Left colon (tissue), 2 donors: ENCODE measurements at places on chromosomes 12 and 14.

DNA sequence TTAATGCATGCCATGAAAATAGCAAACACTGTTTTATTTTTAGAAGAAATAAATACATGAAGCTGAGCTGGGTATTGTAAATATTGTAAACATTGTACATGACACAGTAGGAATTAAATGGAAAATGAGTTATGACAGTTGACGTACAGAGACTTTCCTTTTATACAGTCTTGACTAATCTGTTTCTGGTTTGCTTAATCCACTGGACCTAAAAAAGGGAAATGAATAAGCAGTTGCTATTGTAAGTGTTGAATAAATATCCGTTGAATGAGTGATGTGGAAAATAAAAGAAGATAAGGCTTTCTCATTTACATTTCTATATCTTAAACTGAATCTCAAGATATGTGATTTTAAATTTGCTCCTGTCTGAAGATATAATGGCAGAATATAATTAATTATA lies 15.0 kb downstream of the PMCH start:
- no peak for DNase-seq

DNA sequence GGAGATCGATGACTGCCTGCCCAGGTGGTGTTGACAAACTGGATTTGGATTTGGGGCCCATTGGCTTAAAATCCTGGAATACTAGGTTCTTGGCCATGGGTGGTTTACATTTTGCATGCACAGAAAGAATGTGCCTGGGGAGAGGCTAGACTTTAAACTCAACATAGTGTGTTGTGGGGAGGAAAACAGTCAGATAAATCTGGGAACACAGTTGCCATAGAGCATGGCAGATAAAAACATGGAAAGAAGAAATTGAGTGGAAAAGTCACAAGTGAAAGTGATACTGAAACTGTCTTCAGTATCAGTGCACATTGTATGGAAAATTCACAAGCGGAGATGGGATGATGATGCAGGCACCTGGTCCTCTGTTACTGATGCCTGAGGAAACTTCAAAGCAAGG lies 95.2 kb downstream of the SSPN start:
- no peak for DNase-seq

GRCh38 chr14:74763803-74764531 lies 851 bp downstream of the YLPM1 start:
- peak; percentile 29 for DNase-seq

GRCh38 chr14:104036212-104036611 lies 49.3 kb upstream of the ASPG start:
- no peak for DNase-seq

DNA sequence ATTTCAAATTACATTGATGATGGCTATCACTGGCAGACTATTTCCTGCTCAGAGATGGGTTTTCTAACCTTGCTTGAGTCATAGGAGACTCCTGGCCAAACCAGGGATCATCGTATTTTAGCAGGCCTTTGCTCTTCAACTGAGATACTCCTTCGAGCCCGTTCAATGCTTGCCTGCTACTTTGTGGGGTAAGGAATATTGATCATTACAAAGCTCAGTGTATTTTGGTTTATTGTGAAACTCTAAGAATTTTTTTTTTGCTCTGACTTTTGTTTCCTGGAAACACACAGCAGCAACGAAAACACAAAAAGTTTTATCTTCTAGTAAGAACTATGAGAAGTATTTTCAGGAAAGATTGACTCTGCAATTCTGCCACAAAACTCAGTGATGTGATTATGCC lies 4.1 kb downstream of the GPRC5D start:
- DNase-seq, result no peak

GRCh38 chr14:81453166-81453766 lies 53.1 kb upstream of the STON2 start:
- DNase-seq, result peak; percentile 59

- DNase-seq, result no peak
Observed at GRCh38 chr14:85590784-85591183, 60.8 kb downstream of the FLRT2 start.

- DNase-seq, result no peak
Observed at GRCh38 chr14:77155083-77155482, 13.5 kb upstream of the ZDHHC22 start.

DNA sequence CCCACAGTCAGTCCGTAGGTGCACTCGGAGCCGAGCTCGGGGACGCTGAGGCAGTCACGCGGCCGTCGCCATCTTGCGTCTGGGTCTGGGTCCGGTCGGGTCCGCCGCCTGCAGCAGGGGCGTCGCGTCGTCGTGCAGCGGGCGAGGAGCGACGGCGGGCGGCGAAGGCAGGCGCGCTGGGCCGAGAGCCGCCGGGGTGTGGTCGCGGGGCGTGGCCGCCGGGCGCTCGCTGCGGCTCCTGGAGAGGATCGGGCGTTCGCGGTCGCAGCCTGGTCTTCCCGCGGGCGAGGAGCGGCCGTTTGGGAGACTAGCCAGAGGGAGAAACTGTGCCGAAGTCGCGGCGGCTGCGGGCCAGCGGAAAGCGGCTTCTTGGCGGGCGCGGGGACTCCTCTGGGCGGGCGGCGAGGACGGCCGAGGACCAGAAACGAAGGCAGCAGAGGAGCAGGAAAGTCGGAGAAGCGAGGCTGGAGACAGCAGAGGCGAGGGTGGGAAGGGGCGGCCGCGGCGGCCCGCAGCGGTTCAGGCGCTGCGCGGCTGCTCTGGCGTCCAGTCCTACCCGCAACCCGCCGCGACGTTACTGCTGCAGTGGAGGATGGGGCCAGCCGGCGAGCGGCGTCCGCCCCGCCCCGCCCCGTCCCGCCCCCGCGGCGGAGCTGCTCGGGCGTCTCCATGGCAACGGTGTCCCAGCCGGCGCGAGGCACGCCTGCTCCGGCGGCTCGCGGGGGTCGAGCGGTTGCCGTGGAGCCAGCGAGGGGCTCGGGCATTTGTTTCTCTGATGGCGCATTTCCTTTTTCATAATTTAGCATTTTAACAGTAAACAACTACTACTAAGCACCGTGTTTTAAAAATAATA lies at the start of gene PNMA1:
PNMA1 (minus strand) TSS at position 582 of the 853 bp plus-strand sequence. CDS start 745 bp downstream, outside the sequence.
- DNase-seq, result peak; percentile 88

DNA sequence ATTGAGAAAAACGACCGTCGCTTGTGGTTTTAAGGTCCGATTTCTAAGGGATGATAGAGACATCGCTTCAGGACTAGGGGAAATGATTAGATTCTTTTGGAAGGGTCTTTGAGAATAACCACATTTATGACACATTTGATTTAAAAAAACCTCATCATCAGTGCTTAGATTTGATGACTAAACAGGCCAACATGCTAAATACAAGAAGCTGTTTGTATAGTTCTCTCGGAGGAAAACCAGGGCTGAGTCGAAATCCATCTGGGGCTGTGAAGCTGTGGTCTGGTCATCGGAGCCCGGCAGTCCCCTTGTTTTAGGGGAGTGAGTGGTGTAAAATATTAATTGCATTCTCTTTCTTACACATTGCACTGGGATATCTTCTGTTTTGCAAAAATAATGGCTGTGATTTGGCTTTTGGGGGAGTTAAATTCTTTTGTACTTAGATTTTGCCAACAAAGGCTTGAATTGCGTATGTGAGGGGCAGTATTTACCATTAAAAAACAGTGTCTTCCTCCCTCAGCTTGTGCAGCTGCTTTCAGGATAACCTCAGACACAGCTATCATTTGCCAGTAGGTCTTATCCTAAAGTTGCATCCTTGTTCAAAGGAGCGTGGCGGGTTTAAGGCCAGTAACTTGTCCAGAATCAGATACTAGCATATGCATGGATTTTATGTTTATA lies 550 bp downstream of the GNG2 start:
- no peak for DNase-seq

DNA sequence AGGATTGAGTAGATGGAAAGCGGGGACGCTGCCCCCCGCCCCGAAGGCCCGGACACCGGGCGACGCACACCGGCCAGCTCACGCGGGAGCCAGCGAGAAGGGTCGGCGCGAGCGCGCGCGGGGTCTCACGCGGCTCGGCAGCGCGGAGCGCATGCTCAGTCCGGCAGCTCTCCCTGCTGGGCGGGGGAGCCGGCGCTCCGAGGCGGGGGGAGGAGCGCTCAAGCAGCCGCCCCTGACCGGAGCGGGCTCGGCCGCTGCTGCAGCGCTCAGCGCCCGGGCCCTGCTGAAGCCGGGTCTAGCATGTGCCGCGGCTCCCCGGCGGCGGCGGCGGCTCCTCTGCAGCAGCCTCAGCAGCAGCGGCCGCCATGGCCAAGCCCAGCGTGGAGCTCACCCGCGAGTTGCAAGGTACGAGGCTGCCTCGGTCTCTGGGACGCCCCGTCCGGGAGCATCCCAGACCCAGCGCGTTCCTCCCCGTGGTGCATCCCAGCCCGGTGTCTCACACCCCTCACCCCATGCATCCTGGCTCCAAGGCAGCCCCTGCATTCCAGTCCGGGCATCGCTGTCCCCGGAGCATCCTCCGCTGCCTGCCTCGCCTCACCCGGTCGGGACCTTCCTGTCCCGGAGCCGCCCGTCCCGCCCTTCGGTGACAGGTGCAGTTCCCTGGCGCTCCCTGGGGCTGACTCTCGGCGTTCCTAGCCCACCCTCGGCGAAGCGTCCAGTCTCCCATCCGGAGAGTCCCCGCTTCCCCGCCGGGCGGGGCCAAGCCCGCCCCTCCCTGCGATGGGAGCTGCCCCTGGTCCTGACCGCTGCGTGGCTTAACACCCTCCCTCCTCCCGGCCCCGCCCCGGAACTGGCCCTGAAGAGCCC lies at the start of gene CARMIL3:
CARMIL3 (plus strand) TSS at position 221 of the 867 bp plus-strand sequence; CDS start at position 366, 145 bp downstream.
- peak; percentile 74 for DNase-seq

- DNase-seq, result no peak
Observed at GRCh38 chr12:62963486-62964041, 28.6 kb upstream of the PPM1H start.

DNA sequence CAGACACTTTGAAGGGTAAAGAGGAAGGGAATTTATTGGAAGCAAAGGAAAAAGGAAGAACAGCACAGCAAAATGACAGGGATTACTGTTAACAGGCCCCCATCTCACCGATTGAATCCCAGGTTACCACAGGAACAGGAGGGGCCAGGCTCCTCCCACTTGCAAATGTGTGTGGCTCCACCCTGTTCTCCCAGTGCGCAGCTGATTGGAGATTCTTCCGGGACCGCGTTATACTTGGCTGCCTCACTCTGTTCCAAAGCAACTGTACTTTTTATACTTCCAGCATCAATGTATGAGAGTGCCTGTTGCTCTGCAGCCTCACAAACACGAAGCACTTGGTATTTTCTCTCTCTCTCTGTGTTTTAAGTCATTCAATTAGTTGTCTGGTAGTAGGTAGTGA lies 273.6 kb upstream of the MDGA2 start:
- no peak for DNase-seq

DNA sequence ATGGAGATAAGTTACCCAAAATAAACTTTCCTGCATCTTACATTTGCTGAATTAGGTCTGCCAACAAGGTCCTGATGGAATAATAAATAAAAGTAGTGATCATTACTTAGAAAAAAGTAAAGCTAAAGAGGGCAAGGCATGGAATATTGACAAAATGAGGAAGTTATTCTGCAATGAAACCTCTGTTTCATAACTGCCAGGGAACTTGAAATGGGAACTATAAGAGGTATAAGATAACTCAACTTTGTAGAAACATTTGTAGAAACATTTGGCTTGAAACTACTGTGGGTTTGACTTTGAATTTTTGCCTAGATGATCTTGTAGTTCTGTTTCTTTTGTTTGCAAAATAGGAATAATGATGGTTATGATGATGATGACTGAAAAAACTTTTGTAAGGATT lies 18.7 kb upstream of the YBX3 start:
- DNase-seq, result no peak

DNA sequence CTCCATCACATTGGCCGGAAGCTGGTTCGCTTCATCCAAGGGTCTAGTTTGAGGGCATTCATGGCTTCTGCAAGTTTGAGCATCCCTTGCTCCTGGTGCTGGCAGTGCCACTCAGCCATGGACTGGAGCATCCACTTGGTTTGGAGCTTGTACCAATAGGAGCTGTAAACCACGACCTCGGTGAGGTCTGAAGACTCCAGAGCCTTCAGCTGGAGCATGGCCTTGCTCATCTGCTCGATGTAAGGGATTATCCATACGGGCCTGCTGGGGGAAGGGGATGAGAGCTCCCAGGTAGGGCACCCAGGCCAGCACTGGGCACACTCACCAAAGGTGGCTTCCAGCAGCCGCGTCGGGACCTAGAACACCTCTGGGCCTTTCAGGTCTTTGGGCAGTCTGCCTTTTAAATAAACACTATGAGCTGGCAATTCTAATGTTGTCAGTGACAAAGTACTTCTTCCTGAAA lies 13.5 kb downstream of the FOS start:
- DNase-seq, result no peak

DNA sequence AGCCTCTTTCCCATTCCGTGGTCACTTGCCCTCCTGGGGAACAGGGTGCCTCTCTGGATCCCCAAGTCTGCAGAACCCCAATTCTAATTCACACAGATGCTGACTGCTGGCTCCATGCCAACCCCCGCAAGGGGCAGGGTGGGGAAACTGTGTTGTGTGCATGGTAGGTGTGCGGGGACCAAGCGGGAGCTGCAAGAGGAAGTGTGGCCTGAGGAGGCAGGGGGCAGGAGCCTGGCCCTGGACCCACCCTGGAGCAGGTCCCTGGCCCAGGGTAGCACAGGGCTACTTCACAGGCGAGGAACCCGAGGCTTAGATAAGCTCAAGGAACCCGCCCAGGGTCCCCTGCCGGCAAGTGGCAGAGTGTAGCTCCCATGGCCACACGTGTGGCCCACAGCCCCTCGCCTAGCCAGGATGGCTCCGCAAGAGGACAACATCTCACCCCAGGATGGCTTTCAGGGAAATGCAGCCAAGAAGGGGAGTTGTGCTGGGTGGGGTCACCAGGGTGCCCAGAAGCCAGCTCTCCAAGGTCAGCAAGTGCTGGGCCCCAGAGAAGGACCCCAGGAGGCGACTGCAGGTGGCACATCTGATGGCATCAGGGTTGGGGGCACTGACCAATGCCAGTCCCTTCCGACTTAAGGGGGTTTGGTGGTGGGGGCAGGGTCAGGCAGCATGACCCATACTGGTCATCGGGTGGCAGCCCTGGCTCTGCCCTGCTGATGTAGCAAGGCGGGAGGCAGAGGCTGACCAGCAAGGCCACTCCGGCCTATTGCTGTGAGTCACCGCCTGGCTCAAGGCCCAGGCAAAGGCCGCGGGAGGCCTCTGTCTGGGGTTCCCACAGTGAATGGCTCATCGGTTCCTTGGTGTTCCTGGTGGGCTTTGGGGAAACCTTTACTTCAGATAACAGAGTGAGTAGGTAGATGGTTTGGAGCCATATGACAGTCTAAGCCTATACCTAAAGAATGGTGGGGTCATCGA lies 37.3 kb upstream of the EML1 start:
- DNase-seq, result peak; percentile 63

DNA sequence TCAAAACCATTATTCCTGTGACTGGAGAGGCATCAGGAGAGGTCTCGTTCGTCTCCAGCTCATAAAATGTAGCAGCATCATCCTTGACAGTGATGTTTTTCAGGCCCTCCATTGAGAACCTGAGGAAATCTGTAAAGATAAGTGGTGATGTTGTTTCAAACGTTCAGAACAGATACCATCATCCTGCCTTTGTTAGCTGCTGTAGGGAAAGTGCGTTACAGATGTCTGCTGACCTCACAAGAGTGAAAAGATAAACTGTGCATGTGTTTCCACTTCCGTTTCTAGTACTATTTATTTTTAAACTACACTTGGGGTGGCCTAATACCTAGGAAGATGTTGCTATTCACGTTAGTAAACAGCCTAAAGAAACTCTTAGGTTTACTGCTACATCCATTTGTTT lies 28.4 kb downstream of the BCL2L14 start:
- DNase-seq, result no peak
